CD8-positive, alpha-beta memory T cell (primary cell): ENCODE measurements at places on chromosomes 6 and 20.
A peak's percentile ranks its signal among the peaks of the same experiment; 100 is the strongest.

GRCh38 chr6:38131527-38131965 is 312.0 kb downstream of the ZFAND3 start:
- H3K27me3 ChIP-seq: no peaks in the 10 kb centered on the region
- H3K4me1 ChIP-seq: no peaks in the 10 kb centered on the region
- no peaks in the 10 kb centered on the region for H3K36me3 ChIP-seq
- no peak overlapping the region for H3K27ac ChIP-seq
- H3K4me3 ChIP-seq: no peak overlapping the region

GRCh38 chr6:20292905-20293304 is 80.6 kb upstream of the MBOAT1 start:
- peaks cover 18% of the 10 kb centered on the region for H3K4me1 ChIP-seq
- H3K27ac ChIP-seq: no peak overlapping the region
- H3K4me3 ChIP-seq: no peak overlapping the region
- no peaks in the 10 kb centered on the region for H3K27me3 ChIP-seq

- DNase-seq: no peak
- H3K27ac ChIP-seq: no peak overlapping the region
- no peaks in the 10 kb centered on the region for H3K36me3 ChIP-seq
- H3K4me1 ChIP-seq: no peaks in the 10 kb centered on the region
- H3K4me3 ChIP-seq: no peak overlapping the region
- H3K27me3 ChIP-seq: no peaks in the 10 kb centered on the region
Measured at GRCh38 chr6:105835373-105835772, 250.8 kb upstream of the PRDM1 start.

DNA sequence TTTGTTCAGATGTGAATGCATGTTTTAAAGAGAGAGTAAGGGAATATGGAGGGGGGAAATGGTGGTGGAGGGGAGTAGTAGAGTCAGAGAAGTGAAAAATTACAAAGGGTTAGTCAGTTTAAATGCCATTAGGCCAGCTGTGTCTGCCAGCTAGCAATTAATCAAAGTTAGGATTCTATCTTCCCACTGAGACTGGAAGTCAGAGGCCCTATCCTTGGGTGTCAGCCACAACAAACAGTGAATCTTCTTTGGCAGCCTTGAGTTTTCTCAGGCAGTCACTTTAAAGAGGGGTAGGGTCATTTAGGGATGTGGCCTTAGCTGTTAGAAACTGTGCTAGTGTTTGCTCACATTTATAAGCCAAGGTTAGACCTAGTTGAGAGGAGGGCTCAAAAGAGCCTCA is 120.5 kb upstream of the BTBD3 start:
- H3K4me1 ChIP-seq: no peaks in the 10 kb centered on the region
- H3K4me3 ChIP-seq: no peak overlapping the region
- H3K36me3 ChIP-seq: no peaks in the 10 kb centered on the region
- no peak for DNase-seq
- no peaks in the 10 kb centered on the region for H3K27me3 ChIP-seq

DNA sequence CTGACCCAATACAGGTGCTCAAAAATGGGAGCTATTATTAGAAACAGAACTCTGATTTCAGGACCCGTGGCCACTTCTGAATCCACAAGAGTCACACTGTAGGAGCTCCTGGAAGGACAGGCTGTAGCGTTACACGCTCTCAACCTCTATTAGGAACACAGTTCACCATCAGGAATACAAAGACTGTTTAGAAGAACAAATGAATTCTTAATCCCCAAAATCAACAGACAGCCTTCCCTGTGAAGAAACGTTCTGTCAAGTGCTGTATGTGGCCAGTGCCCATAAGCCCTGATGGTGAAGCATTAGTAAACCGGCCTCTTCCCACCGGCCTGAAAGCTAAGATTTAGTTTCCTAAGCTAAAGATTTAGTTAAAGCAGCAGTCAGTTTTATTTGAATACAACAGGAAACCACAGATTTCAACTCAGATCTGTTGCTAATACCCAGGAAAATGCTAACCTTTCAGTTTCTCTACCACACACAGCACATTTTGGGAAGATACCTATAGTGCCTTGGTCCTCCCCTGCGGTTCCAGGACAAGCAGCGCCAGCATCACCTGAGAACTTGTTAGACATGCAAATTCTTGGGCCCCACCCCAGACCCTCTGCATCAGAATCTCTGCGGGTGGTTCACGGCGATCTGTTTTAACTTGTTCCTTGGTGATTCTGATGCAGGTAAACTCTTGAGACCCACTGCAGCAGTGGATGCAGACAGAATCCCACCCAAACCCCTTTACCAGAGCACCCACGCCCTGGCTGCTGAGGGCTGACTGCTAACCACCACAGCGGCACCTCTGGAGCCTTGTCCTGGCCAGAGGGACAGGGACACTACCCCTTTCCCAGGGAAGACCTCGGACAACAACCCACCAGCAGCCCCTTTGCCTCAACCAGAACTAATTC is 33.4 kb downstream of the MTRES1 start:
- H3K27ac ChIP-seq: no peak overlapping the region
- H3K4me3 ChIP-seq: peak overlapping the region; percentile 44

DNA sequence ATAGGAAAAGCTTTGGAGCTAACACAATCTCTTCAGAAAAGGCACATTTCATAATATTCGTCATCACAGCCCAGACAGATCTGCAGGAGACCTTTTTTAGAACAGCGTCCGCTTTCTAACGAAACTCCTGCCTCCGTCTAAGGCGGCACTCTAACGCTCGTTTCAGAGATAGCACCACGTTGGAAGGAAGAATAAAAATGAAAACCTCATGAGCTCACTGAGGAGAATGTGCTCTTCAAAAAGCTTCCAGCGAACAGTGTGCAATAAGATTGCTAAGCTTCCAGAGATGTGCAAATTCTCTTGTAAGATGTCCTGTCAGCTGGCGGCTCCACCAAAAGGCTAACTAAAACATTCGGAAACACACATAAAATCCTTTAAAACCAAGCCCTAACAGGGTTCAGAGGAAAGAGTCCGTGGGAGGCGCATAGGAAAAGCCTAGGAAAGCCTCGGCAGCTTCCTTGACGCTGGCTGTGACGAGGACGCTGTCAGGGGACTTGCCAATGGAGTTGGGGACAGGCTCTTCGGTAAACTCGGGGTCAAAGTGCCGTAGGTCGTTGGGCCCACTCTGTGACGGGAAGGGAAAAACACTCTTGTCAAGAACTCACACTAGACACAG is 117.6 kb upstream of the SLC2A12 start:
- H3K36me3 ChIP-seq: peaks cover 33% of the 10 kb centered on the region
- no peak for DNase-seq
- H3K27me3 ChIP-seq: no peaks in the 10 kb centered on the region
- peaks cover 22% of the 10 kb centered on the region for H3K4me1 ChIP-seq
- no peak overlapping the region for H3K27ac ChIP-seq

DNA sequence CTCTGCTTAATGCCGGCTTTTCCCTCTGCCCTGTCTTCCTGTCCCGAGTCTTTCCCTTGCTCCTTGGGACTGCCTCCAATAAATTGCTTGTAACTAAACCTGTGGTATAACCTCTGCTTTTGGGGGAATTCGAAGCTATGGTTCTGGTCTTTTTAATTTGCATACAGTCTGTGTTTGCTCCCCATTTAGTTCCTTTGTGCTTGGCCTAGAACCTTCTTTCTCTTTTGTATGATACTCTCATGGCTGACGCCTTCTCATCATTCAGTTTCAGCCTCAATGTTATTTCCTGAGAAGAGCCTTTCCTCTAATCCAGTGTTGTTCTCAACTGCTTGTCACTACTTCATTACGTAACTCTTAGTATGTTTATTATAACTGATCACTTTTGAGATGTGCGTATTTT is 248.0 kb downstream of the PHF3 start:
- H3K27ac ChIP-seq: no peak overlapping the region
- DNase-seq: no peak
- no peaks in the 10 kb centered on the region for H3K4me1 ChIP-seq
- no peak overlapping the region for H3K4me3 ChIP-seq

- peak overlapping the region; percentile 48 for H3K4me3 ChIP-seq
- H3K27ac ChIP-seq: no peak overlapping the region
- H3K27me3 ChIP-seq: no peaks in the 10 kb centered on the region
- no peaks in the 10 kb centered on the region for H3K4me1 ChIP-seq
Measured at GRCh38 chr20:60138256-60139220, 180.3 kb downstream of the CDH26 start.

DNA sequence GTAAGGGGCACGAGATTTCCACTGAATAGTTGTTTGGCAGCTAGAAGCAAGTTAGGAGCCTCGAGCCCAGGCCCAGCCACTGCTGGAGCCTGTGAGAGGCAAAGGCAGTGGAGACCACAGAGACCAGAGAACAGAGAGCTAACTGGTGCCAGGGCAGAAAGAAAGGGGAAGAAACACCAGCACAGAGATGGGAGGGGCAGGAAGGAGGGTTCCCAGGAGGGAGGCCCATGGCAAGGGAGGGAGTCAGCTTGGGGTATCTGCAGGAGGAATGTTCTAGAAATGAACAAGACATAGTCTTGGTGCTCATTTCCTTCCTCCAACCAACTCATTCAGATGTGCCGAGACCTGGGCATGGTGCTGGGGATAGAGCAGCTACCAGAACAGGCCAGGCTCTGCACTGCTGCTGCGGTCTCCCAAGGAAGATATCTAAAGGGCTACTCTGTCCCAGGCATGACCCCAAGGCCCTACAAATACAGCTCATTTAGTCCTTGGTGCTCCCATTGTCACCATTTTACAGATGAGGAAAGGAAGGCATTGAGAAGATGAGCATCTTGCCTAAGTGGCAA is 10.7 kb downstream of the ANGPT4 start:
- DNase-seq: no peak
- no peaks in the 10 kb centered on the region for H3K27me3 ChIP-seq
- no peaks in the 10 kb centered on the region for H3K36me3 ChIP-seq
- H3K27ac ChIP-seq: no peak overlapping the region
- no peaks in the 10 kb centered on the region for H3K4me1 ChIP-seq

DNA sequence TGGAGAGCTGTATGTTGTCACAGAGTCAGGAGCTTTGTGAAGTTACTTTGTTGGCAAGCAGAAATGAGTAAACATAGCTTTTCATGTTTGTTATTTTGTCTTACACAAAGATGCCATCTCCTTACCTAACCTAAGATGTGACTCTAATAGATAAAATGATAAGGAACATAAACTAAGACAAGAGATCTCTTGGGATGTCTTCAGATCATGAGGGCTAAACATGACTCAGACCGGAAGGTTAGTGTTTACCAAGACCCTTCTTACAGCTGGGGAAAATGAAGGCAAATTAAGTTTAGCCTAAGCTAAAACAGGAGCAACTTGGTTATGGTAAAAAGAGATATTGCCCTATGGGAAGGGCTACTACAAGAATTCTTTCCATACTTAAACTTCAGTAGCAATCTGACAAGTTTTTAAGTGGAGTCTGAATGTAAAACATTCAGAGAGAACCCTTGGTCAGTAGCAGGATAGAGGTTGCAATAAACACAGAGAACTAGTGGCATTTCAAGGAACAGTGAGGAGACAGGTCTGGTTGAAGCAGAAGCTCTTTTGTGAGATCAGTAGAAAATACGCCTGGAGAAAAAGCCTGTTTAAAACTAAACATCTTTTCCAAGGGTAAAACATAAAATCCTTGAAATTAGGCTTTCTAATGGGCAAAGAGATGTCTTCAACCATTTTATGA is 29.9 kb downstream of the SGK1 start:
- no peak for DNase-seq
- H3K27me3 ChIP-seq: no peaks in the 10 kb centered on the region
- no peaks in the 10 kb centered on the region for H3K36me3 ChIP-seq
- H3K4me1 ChIP-seq: peaks cover 14% of the 10 kb centered on the region
- H3K4me3 ChIP-seq: no peak overlapping the region
